ENCODE measurements at places on chromosomes 3 and 15.
A peak's percentile ranks its signal among the peaks of the same experiment; 100 is the strongest.

DNA sequence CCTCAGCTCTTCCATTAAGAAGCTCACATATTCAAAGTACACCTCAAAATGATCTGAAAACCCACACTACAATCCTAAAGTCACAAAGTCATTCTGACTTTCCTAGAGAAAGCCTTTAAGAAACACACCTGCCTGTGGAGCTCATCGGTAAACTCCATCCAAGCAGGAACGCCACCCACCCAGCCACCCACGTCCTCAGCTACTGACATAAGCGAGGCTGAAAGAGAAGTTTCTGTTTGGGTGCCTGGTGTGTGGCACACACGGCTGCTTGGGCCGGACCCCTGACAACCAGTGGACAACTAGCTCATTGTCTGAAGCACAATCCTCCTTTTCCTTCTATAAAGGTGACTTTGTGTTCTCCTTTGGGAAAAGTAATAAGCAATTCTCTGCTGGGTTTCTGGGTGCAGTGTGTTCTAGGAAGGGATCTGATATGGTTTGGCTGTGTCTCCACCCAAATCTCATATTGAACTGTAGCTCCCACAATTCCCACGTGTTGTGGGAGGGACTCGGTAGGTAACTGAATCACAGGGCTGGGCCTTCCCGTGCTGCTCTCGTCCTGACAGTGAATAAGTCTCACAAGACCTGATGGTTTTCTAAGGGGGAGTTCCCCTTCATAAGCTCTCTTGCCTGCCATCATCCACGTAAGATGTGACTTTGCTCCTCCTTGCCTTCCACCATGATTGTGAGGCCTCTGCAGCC, 26.1 kb downstream of the FAM174B start:
- no peak for DNase-seq

- DNase-seq = no peak
Observed at GRCh38 chr3:175274474-175275218, 415.5 kb downstream of the NAALADL2 start.

GRCh38 chr15:74793135-74794028, 11.5 kb downstream of the CSK start:
- DNase-seq = no peak

- no peak for DNase-seq
Observed at GRCh38 chr15:85839643-85840042, 44.9 kb upstream of the KLHL25 start.

DNA sequence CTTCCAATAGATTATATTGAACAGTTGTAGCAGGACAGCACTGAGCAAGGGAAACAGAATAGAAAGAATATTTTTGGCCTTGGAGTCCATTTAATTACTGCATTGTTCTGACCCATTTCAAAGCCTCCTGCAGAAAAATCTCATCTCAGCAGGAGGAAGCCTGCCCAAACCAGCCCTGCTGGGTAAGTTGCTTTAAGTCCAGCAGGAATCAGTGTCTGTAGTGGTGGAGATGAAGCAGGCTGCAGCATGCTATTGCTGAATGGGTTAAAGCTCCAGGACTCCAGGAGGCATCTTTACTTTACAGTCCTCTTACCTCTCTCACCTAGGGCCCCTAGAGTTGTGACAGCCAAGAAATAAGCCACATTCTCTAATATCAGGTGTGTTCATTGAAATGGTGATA, 380.3 kb upstream of the THBS1 start:
- no peak for DNase-seq

DNA sequence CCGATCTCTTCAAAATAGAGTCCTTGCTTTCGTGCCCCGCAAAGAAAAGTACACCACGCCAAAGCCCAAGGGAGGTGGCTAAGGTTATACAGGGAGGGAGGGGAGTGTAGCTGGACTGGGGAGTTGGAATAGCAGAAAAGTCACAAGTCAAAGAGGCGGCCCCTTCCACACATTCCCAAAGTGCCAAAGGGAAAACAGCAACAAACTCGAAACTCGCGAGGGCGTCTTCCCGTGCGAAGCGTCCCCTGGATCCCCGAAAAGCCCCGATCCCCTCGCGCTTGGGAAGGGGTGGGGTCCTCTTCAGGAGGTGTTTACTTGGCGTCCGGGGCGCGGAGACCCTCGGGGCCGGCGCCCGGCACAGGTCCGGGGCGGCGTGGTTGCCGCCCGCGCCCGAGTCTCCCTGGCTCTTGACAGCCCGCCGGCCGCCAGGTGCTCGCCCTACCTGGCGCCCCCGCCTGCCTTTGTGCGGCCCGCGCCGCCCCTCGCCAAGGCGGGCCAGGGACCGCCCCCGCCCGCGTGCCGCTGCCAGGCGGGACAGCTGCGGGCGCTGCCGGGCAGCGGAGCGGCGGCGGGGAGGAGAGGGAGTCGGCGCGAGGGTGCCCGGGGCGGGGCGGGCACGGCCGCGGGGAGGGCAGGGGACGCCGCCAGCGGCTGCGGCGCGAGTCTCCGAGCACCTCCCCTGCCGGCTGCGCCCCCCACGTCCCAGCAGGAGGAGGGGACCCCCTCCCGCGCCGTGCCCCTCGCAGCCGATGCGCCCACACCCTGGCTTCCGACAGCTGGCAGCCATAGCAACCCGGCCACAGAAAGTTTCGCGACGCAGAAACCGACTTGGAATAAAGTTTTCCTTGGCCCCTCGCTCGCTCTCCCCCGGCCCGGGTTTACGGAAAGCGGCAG, 966 bp downstream of the MYO1E start:
- DNase-seq = no peak

- DNase-seq = no peak
Observed at GRCh38 chr15:88842156-88842555, 38.9 kb downstream of the ACAN start.

GRCh38 chr15:63251701-63252100, 25.7 kb upstream of the APH1B start:
- no peak for DNase-seq

DNA sequence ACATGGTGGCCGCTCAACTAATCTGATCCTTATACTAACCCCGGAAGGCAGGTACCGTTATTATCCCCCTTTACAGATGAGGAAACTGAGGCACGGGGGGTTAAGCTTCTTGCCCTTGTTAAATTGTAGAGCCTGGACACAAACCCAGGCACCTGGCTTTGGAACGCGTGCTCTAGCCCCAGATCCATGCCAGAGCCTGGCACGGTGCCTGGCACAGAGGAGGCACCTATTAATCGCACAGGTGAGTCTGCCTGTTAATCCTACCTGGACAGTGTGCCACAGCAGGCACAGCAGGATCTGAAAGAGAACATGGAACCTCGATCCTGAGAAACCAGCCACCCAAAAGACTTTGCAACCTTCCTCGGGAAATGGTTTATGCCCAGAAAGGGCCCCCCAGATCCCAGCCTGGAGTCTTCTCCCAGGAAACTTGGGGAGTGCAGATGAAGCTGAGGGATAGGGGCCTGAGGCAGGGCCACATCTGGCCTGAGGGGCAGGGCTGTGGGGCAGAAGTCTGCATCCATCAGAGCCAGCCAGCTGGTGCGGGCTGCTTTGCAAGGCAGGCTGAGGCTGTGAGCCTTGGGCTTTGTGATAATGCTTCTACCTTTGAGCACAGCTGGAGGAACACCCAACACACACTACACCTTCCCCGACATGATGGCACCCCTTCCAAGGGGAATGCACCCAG, 55.3 kb upstream of the SLC6A1 start:
- DNase-seq = no peak

DNA sequence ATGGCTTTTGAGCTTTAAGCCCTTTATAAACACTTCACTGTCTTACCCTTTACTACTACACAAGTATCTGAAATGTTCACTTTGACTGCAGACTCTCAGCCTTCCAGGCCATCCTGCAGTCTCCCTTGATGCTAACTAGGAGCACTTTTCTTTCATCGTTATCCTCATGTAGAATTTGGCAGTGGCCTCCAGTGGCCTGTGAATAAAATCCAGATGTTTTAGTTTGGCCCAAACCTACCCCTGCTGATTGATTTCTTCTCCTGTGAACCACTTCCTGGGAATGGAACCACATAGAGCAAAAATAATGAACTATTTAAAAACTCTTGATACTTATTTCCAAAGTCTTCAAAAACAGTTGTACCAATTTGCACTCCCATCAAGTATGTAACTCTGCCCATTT, 271.9 kb downstream of the FEZF2 start:
- DNase-seq = no peak

GRCh38 chr15:101062063-101062462, 142.9 kb downstream of the LRRK1 start:
- DNase-seq = no peak

GRCh38 chr15:25416693-25417092, 22.1 kb downstream of the UBE3A start:
- no peak for DNase-seq

- no peak for DNase-seq
Observed at GRCh38 chr15:61888074-61888780, 172.0 kb downstream of the VPS13C start.

- DNase-seq = no peak
Observed at GRCh38 chr3:56060521-56061278, 407.6 kb downstream of the ERC2 start.

DNA sequence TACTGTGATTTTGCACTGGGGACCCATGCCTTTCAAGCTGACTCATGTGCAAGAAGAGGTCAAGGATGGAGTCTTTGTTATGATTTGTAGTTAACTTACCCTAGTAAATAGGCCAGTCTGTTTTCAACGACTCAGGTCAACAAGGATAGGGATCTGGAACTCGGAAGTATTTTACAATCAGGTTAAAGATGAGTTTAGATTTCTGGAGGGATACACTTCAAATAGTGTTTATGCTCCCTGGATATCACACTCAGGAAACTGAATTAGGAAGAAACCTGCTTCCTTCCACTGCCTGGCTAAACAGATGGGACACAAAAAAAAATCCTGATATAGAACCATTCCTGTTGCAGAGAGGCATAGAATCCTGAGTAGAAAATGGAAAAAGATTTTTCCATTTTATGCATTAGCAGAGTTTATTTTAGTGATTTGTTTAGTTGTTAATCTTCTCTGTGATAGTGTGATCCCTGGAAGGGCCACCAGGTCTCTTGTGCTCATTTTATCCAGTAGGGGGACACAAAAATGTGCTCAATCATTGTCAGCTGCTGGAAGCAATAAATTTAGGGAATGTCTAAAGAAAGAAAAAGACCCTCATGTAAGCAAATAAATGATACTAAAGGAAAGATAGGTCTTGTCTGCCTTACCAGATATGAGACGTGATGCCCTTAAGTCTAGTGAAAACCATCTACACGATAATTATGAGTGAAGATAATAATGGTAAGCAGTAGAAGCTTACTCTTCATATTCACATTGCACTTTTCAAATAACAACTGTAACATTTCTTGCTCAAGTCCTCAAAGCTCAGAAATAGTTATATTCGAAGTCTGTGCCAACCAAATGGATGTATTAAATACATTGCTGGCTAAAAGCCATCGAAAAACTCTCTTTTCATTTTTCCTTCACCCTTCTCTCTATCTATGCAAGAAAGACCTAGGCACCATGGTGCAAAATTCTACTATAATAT, 452.1 kb upstream of the KCNMB2 start:
- DNase-seq = no peak

GRCh38 chr15:101056366-101057334, 137.5 kb downstream of the LRRK1 start:
- no peak for DNase-seq

GRCh38 chr3:30354972-30355371, 251.4 kb upstream of the TGFBR2 start:
- no peak for DNase-seq

DNA sequence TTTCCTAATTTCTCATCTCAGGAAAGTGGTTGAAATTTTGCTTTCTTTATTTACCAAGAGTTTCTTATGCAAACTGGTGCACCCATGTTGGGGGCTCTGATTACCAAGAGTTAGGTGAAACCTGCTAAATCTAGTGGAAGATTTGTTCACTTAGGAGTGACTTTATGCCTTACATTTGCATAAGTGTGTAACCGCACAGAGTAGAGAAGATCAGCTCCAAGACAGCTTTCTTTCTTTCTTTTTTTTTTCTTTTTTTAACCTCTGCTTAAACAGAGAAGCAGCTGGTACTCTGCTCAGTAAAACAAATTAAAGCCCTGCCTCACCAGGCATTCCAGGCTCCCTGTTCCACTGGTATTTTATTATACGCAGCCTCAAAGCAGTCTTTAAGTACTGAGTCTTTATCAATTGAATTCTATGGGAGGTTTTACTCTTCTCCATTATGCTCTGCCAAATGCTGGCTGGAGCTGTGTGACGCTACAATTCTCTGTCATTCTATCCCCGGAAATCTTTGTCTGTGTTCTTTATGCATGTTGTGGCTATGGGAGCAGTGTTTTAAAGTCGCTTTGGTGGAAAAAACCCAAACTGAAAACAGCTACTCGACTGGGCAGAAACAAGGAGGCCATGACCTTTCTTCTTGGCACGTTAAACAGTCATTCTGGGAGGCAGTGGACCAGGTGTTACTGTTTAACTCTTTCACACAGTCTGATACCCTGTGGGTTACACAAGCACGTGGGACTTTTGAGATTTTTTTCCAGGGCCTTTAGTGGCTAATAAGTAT, 55.2 kb upstream of the GBE1 start:
- no peak for DNase-seq

DNA sequence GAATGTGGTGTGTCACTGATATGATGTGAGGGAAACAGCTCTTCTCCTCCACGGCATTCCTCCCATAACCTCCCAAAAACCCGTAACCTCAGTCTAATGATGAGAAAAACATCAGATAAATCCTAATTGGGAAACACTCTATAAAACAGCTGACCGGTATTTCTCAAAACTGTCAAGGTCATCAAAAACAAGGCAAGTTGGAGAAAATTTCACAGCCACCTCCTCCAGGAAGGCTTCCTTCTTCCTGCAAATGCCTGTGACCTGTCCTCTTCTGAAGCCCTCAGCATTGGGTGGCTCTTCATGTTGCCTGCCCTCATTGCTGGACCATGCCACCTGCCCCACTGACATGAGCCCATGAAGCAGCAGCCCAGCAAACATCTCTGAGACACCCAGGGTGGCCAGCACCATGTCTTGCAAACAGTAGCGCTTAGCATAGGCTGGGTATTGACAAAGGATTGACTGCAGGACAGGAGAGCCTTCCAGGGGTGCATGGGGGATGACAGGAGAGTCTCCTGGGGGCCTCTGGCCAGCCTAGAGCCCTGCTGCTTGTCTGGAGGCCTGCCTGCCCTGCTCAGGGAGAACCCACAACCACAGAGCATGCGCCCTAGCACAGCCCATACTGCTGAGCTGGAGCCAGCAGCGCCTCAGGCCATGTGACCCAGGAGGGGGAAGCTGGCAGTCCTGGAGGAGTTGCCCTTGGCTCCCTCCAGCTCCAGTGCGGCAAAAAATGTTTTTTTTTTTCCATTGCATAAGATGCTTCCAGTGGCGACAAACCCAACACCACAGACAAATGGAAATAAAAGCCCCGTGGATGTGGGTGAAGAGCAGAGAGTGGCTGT, 49.7 kb downstream of the XXYLT1 start:
- peak; percentile 20 for DNase-seq

GRCh38 chr15:79283252-79284048, 928 bp downstream of the ANKRD34C start:
- DNase-seq = no peak

DNA sequence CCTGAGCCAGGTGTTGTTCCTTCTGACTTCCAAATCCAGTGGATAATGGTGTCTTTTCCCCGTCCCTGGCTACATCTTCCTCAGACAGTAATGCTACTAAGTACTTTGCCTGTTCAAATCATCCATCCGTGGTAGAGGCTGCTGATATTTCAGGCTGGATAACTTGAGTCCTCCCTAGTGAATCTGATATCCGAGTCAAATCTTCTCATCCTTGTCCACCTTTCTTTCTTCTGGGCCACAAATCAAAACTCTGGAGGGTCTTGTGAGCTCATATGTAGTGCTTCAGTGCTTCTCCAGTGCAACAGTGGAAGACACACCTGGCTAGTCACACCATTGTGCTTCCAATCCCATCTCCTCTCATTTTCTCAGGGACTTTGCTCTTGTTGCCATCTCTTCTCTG, 11.2 kb downstream of the SH3GL3 start:
- no peak for DNase-seq

Data from omental fat pad (tissue), 4 donors.